ENCODE measurements at places on chromosomes 16 and 17. TPM values are rescaled to one million over a fixed set of nuclear protein-coding genes. Genes with fewer than 3 reads are reported as not detected.

The EVPL gene
- total RNA-seq, result 0.21 TPM

The CCDC92B gene
- 2.1 TPM for total RNA-seq

The MYO15A gene
- total RNA-seq, result 1.0 TPM

The OTOP3 gene
- total RNA-seq, result 0.13 TPM

The CFAP52 gene
- 0.50 TPM for total RNA-seq

DNA sequence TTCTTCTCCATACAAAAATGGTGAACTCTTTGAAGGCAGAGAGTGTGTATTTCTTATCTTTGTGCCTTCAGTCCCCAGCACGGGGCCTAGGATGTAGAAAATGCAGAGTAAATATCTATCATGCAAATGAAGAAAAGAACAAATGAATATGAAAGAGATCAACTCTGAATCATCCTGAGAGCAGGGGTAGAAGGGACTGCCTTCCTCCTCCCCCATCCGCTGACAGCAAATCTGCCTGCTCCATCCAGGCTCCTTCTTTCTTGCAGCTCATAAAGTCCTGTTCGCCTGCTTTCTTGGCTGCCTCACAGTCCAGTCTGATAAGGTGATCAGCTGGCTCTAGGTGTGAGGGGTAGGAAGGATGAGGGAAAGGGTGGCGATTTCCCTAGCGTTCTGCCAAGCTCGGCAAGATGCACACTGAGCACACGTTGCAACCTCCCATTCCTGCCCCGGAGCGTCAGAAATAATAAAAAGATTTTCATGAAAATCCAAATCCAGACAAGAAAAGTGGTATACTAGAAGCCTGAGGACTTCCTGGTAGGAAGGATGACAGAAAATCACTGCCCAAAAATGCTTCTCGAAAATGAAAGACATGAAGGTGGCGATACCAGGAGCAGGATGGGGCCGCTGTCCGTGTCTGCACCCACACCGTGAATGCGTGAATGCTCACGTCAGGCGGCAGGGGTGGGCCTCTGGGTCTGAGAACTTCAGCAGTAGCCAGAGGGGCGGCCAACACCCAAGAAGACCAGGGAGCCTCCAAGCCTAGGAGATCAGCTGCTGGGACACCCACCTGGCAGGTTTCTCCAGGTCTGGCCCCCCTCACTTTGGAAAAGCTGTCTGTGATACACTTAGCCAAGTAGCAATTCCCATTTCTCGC lies 67.1 kb downstream of the VPS53 start:
- ATAC-seq, result peak; percentile 53

DNA sequence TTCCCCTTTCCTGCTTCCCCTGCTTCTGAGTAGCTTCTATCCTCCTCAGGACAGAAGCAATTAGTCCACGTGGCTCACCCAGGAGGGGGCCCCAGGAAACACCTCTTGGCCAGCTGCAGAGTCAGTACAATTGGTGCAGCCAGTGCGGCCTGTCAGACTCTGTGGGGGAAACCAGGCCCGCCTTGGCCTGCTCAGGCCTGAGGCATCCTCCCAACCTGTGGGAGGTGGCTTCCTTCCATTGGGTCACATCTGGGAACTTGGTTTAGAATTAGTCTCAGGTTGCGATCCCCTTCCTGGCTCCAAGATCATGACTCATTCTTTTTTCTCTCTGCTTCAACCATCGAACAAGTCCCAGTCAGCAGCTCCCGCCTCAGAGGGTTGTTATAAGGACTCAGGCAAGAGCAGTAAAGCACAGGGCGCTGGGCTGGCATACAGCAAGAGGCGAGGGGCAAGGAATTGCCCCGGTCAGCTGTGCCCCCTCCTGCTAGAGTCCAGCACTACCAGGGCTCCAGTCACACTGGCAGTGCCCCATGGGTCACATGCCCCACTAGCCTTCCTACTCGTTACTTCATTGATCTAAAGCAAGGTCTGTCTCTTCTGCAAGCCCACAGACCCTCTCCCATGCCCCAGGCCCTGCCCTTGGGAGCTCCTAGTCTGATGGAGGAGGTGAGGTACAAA lies 8.1 kb upstream of the EPX start:
- ATAC-seq, result no peak

GRCh38 chr17:66233023-66233753 lies 4.0 kb upstream of the APOH start:
- no peak for ATAC-seq

DNA sequence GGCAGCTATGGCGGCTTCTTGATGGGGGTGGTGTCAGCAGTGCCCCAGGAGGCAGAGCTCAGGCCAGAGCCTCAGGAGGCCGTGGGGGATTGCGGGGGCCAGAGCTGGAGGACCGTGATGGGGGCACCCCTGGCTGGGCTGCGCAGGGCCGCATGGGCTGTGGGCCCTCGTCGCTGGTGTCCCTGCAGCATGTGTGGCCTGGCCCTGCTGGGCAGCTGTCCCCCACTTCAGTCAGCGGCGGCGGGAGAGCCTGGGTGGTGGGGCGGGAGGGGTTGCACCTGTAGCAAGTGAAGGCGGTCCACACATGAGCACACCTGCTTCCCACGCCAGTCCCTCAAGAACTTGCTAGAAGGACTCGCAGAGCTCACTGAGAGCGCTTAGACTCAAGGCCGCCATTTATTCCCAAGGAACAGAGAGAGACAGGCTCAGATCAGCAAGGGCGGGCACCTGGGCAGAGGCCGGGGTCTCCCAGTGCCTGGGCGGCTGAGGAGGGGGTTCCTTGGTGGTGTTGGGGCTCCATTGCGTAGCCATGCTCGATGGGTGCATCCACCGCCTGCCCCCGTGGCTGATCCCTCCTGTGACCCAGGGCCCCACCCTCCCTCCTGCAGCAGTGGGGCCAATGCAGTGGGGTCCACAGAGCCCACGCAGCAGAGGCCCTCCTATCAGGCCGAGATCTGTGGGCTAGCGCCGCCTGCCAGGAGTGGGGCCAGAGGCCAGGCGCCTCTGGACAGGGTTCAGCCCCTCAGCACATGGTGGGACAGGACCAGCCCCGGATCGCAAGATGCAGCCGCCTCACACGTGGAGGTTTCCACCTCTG lies 15.7 kb downstream of the PRSS27 start:
- ATAC-seq, result no peak

- ATAC-seq, result no peak
Measured at GRCh38 chr17:67212714-67213417, 32.1 kb downstream of the HELZ start.

- ATAC-seq, result no peak
Measured at GRCh38 chr16:72073560-72074230, 10.7 kb downstream of the HPR start.

DNA sequence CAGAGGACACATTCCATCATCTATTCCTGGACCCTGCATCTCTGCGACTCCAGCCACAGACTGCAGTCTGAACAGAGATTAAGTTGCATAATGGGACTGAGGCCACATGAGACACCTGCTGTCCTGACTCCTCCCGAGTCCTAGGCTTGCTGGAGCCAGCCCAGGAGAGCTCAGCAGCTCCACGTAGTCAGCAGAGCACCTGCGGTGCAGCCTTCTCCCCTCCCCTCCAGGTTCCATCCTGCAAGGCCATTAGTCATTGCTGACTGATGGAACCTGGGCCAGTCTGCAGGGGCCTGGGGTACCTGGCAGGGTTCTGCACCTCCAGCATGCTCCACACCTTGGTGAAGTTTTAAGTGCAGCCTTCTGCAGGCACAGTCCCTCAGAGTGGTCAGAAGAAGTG lies 76.7 kb downstream of the PLD6 start:
- ATAC-seq, result no peak

- no peak for ATAC-seq
Measured at GRCh38 chr16:65700596-65700995, 578.7 kb upstream of the CDH11 start.

- no peak for ATAC-seq
Measured at GRCh38 chr17:9895923-9896322, 9.1 kb downstream of the RCVRN start.

DNA sequence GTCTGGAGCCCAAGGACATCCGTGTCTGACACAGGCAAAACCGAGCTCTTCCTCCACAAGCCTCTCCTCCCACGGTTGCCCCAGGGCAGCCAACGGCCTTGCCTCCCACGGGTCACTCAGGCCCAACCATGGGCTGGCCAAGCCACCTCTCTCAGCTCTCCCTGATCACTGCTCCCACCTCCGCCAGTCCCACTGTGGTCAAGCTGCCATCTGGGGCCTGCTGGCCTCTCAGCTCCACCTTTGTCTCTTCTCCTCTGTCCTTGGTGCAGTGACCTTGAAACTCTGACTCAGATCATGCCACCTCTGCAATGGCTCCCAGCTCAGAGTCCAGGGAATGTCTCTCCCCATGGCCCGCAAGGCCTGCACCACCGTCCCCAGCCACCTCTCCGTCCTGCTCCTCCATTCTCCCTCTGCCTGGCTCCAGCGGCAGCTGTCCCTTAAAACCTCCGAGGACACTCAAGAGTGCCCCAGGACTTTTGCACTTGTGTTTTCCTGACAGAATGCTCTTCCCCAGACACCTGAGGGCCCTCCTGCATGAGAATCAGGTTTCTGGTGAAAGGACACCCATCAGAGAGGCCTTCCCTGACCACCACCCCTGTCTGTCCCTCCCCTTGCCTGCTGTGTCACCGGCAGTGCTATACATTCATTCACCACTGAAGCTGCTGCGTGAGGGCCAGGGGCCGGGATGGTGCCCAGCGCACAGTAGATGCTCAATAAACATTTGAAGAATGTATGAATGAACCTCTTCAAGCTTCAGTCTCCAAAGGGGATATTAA lies 19.3 kb downstream of the PEMT start:
- ATAC-seq, result no peak

All from motor neuron (in vitro differentiated cells).